Brain (organoid and tissue), 16 donors: ENCODE measurements at places on chromosomes 13 and 19. TPM values are rescaled to one million over a fixed set of nuclear protein-coding genes. Genes with fewer than 3 reads are reported as not detected.

TCF3 gene
- 116 TPM for polyA plus RNA-seq

COL4A1 gene
- 65.0 TPM for polyA plus RNA-seq

RGL3 gene
- 17.6 TPM for polyA plus RNA-seq

S1PR4 gene
- polyA plus RNA-seq: not detected

COL4A2 gene
- 79.8 TPM for polyA plus RNA-seq

CALR3 gene
- not detected for polyA plus RNA-seq

CA11 gene
- 189 TPM for polyA plus RNA-seq

KIR2DL4 gene
- polyA plus RNA-seq: 0.31 TPM

TMEM238 gene
- polyA plus RNA-seq: 2.9 TPM

GPC6 gene
- polyA plus RNA-seq: 8.5 TPM

CRX gene
- not detected for polyA plus RNA-seq

LILRB4 gene
- 4.7 TPM for polyA plus RNA-seq

TUBA3C gene
- 0.32 TPM for polyA plus RNA-seq

NCCRP1 gene
- not detected for polyA plus RNA-seq

LPAR6 gene
- polyA plus RNA-seq: 1.0 TPM

ZNF135 gene
- 8.5 TPM for polyA plus RNA-seq

COX7A1 gene
- 26.6 TPM for polyA plus RNA-seq

ZNF836 gene
- polyA plus RNA-seq: 12.8 TPM

CCDC8 gene
- polyA plus RNA-seq: 14.1 TPM

TINCR gene
- polyA plus RNA-seq: 1.7 TPM

C1QTNF9 gene
- not detected for polyA plus RNA-seq

ENOX1 gene
- 3.6 TPM for polyA plus RNA-seq

C19orf33 gene
- polyA plus RNA-seq: 3.0 TPM

ASF1B gene
- polyA plus RNA-seq: 127 TPM

SOX1 gene
- 98.5 TPM for polyA plus RNA-seq

DENND1C gene
- polyA plus RNA-seq: 1.0 TPM

TMPRSS9 gene
- polyA plus RNA-seq: 0.15 TPM

DDX39A gene
- 202 TPM for polyA plus RNA-seq

KCNRG gene
- 0.63 TPM for polyA plus RNA-seq

ELANE gene
- not detected for polyA plus RNA-seq

BIVM gene
- polyA plus RNA-seq: 3.3 TPM

CCNA1 gene
- polyA plus RNA-seq: 22.9 TPM

PCDH17 gene
- 2.2 TPM for polyA plus RNA-seq

ZNF837 gene
- 1.4 TPM for polyA plus RNA-seq

IGFL1 gene
- polyA plus RNA-seq: not detected

PROZ gene
- not detected for polyA plus RNA-seq

NKPD1 gene
- polyA plus RNA-seq: 0.42 TPM

APC2 gene
- polyA plus RNA-seq: 69.7 TPM

RNF225 gene
- not detected for polyA plus RNA-seq

INSL3 gene
- 0.66 TPM for polyA plus RNA-seq

CEACAM8 gene
- polyA plus RNA-seq: not detected
